Midbrain (tissue), 1 donor: ENCODE measurements at places on chromosomes 1 and 21.

DNA sequence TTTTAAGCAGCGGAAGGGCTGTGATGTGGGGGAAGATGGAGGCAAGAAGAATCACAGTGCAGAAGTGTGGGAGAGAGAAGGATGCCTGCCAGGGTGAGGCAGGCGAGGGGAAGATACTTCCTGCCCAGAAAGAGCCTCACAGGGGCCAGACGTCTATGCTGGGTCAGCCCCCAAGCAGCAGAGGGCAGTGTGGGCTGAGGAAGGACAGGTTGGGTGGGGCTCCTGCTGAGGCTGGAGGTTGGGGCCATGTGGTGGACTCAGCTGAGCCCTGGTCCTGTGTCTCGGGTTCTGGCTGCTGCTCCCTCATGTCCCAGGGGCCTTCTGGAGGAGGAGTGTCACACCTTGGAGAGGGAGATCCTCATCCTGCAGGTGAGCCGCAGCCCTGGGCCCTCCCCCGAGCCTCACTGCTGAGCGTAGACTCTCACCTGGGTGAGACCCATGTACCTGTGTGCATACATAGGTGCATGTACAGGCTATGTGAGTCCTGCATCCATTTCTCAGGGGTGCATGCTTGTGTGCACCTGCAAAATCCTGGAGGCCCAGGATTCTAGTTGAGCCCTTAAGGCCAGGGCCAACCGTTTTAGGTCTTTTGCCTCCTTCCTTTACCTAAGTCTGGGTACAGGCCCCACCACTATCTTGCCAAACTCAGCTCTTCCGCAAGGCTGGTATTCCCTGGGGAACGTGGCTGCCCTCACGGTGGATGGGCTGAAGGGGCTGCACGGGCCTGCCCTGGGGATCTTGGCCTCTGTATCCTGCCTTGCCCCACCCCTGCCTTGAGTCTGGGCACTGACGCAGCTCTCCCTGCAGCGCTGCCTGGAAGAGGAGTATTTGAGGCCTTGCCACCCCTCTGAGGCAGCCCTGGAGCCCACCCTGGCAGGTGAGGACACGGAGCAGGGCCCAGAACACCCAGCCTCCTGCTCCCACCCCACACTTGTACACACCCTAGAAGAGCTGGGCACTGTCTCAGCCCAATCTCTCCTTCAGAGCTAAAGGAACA, 3.7 kb downstream of the CCDC24 start:
- DNase-seq: no peak

GRCh38 chr21:40658311-40658710, 188.6 kb downstream of the DSCAM start:
- DNase-seq: no peak

GRCh38 chr1:93608187-93609109, 73.2 kb downstream of the BCAR3 start:
- DNase-seq: no peak

DNA sequence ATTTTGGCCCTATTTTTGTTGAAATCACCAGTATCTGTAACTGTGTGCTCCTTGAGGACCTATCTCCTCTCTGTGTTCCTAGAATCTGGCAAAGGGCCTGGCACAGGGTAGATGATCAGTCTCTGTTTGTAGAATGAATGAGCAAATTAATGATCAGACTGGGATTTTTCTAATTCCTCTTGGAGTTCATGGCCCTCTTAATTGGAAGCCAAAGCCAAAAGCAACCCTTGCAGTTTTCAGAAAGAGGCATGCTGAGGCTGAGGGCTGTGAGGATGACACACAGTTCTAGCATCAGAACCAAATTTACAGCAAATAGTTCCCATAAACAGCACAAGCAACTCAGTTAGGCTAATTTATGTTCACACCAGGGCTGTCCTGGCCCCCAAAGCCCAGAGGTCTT, 111.1 kb upstream of the BEND5 start:
- DNase-seq: no peak

DNA sequence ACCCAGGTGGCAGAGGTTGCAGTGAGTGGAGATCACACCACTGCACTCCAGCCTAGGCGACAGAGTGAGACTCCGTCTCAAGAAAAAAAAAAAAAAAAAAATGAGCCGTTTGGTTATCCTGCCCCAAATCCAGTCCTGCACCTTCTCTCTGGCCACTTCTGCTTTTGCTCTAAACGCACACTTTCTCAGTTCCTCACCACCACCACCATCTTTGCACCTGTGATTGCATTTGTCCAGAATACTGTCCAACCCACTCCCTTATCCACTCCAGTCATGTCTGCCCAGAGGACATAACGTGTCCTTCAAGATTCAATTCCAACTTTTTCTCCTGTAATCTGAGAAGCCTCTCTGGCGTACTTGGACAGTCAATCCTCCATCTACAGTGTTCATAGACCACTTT, 2.2 kb upstream of the NEK2 start:
- no peak for DNase-seq

DNA sequence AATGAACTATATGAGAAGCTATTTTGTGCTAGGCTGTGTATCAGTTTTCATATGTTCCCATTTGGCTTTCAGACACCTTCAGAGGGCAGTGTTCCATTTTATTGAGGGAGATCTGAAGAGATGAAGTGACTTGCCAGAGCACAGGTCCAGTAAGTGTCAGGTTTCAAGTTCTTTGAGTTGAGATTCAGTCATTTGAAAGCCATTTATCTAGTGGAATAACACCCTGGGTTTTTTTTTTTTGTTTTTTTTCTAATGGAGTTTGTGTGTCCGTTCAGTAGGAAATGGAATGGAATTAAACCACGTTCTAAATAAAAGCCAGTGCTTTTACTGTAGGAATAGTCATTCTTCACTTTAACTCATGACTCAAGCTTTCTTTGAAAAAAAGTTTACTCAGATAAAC, 652.9 kb upstream of the USP24 start:
- DNase-seq: no peak

GRCh38 chr1:173527151-173527826, 50.2 kb downstream of the PRDX6 start:
- no peak for DNase-seq

- DNase-seq: no peak
Observed at GRCh38 chr1:67675800-67676199, 9.2 kb upstream of the GADD45A start.

GRCh38 chr1:111649648-111650047, 30.1 kb downstream of the RAP1A start:
- DNase-seq: no peak

DNA sequence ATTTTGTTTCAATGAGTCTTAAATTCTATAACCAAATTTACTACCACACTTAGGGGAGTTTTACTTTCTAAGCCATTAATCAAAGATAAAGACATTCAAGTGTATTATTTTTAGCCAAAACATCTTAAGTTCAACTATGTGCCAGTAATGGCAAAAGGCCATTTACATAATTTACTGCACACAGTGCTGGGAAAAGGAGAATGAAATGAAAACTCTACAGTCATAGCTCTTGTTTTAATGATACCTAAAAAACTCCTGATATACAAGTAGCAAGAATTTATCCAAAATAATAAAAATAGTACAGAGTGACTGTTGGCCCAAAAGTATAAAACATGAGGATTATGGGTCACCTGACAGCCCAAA, 42.4 kb upstream of the C1orf198 start:
- no peak for DNase-seq

DNA sequence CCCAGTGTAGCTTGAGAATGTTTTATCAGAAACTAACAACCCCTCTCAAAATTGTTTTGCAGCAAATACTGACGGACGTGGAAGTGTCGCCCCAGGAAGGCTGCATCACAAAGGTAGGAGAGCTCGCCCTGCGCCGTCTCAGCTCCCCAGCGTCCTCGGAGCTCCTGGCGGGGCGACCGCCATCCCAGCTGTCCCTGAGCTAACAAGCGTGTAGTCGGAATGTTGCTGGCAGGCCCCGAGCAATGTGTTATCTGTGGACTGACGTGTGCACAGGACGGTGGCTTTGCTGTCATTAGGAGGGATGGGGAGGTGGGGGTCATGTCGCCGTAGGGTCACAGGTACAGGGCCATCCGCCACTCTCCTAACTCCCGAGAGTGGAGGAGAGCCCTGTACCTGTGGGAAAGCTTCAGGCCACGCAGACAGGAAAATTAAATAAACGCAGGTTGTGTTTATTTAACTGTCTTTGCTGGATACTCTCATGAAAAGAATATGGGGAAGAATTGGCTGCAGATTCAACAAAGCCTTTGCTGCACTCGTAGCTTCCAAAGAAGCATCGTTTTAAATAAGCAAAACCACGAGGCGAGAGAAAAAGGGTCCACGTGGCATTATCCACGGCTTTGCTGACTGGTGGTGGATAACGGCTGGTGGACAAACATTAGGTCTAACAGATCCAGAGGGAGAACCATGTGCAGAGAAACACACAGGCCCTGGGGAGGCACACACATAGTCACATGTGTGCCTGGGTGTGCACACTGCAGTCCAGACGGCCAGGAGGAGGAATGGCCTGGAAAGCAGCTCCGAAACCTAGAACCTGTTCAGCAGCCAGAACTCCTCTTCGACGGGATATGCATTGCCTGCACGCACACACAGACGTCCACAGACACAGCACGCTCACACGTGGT, 175.3 kb downstream of the PRDM16 start:
- no peak for DNase-seq

DNA sequence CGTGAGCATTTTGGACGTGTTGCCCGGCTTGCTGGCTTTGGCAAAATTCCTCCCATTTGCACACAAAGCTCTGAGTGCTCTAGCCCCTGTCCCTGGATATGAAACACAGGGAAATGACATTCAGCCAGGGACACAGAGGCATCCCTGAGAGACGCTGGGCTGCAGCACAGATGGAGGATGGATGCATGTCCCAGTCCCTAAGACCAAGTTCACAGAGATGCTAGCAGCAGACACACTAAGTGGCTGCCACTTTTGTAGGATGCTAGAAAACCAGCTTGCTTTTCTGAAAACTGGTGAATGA, 12.5 kb downstream of the ACTRT2 start:
- no peak for DNase-seq

DNA sequence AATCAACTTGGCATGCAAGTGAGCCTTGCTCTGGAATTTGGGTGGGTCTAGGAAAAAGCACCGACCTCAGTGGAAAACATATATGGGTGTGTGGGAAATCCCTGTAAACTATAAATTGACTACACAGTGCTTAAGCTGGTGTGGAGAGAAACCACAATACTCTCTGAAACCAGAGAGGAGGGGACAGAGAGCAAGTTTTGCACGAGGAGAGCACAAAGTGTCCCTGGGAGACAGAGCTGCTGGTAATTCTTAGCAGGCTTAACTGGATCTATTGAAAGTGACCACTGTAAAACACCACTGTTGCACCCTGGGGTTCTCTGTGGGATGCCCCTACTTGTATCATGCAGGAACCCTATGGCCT, 12.8 kb downstream of the KCNJ15 start:
- no peak for DNase-seq

GRCh38 chr1:178926046-178926445, 55.2 kb upstream of the ANGPTL1 start:
- DNase-seq: no peak

- DNase-seq: no peak
Observed at GRCh38 chr21:46215436-46216131, 13.0 kb downstream of the LSS start.

- DNase-seq: no peak
Observed at GRCh38 chr1:154712166-154712810, 104.3 kb upstream of the ADAR start.

GRCh38 chr1:174990382-174990999, 9.3 kb upstream of the CACYBP start:
- DNase-seq: peak; percentile 55

DNA sequence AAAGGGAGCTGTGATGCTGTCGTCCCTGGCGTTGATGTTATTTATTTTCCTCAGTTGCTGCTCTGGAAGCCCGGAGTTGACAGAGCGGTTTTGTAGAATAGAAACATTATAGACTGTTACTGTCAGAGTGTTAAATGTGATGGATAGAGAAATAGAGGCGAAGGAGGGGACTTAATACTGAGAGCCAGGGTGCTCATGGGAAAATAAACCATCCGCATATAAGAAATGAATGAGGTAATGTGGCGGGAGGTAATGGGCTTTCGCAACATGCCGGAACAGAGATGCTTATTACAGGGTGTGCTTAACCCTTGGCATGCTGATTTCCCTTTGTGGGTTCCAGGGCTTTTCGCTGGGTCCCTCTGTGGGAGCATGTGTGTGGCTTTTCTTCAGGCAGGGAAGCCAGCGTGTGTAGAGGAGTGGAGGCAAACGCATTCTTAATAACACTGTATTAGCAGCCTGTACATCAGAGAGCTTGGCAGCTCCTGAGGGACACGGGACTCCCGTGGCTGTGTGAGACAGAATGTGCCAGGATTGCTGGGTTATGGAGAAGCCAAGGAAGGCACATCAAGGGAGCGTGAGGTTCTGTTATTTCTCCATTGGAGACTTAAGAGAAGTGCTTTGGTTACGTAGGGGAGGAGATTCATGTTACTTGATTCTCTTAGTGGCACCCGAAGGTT, 141.0 kb downstream of the PBX1 start:
- DNase-seq: peak; percentile 17

- DNase-seq: no peak
Observed at GRCh38 chr1:178075333-178075732, 18.6 kb upstream of the RASAL2 start.

- DNase-seq: no peak
Observed at GRCh38 chr1:71850936-71851335, 431.4 kb downstream of the NEGR1 start.
